ENCODE measurements at places on chromosomes 6 and 20.
A peak's percentile ranks its signal among the peaks of the same experiment; 100 is the strongest.

DNA sequence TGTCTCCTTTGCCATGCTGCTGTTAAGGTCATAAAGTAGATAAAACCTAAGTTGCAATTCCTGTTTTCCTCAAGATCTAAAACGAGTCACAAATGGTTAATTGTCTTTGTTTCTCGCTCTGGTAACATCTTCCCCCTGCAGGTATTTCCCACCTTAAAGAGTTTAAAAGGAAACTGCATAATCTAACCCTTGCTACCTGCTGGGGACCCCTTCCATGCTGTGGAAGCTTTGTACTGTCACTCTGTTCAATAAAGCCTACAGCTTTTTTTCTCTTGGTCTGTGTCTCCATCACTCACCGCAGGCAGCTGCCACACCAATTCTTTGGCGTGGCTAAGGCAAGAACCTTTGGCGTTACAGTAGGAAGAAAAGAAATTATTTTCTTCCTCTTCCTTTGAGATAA lies 117.7 kb upstream of the GJE1 start:
- DNase-seq, result no peak

DNA sequence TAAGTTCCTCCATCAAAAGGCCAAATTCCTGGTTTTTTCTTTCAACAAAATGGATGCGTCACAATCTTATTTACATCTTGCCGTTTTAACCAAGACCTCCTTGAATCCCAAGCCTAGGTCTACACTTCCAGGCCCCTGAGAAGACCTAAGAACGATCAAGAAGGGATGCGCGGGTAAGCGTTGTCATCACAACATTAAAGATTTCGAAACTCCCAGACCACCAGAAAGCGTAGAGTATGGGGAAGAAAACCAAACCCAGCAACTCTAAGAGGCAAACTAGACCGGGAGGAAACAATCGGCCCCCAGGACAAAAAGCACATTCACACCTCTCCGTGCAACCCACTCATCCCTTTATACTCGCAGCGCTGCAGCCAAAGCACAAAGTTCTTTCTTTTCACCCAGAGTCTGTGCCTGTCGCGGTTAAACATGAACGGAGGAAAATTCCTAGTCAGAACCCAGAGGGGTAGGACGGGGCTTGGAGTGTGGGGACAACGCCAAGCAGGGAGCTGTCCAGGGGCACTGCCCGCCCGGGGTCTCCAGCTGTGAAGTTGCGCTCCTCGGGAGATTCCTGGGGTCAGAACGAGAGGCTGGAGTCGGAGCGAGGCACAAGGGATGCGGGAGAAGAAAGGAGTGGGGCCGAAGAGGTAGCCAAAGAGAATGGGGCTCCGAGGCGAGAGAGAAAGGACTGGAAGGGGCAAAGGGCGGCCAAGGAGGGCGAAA lies 725 bp downstream of the OSER1 start:
- peak; percentile 62 for DNase-seq

DNA sequence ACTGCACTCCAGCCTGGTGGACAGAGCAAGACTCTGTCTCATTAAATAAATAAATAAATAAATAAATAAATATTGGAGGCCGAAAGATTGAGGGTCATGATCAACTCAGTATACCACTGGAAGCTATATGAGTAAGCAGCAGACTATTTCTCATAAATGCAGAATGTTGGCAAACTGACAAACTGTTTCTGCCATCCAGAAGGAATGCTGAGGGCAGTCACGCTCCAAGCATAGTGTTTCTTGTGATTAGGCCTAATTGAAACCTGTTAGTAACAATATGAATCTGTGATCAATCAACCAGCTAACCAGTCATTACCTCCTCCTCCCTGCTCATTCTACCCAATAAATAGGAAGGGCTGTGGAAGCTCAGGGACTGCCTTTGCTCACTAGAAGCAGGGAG lies 15.2 kb upstream of the KCNK15 start:
- DNase-seq, result peak; percentile 45

DNA sequence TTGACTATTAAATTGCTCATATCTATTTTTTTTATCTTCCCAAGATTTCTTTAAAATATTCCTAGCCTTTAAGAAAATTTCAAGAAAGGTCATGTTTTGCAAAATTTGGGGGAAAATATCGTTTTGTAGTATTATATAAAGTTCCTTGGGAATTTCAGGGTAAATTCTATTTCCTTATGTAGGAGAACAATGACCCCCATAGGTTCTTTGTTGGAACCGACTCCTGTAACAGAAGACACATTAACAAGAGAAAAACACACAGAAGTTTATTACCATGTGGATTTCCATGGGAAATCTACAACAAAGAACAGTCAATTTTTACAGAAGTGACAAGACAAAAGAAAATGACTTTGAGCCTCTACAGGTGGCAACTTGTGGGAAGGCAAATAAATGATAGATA lies 68.1 kb downstream of the ADGB start:
- no peak for DNase-seq

- DNase-seq, result no peak
Observed at GRCh38 chr20:33276303-33277113, 6.5 kb upstream of the BPIFB1 start.

- peak; percentile 17 for DNase-seq
Observed at GRCh38 chr6:19325335-19325789, 511.8 kb upstream of the ID4 start.

- no peak for DNase-seq
Observed at GRCh38 chr6:100774681-100775080, 106.4 kb downstream of the ASCC3 start.

DNA sequence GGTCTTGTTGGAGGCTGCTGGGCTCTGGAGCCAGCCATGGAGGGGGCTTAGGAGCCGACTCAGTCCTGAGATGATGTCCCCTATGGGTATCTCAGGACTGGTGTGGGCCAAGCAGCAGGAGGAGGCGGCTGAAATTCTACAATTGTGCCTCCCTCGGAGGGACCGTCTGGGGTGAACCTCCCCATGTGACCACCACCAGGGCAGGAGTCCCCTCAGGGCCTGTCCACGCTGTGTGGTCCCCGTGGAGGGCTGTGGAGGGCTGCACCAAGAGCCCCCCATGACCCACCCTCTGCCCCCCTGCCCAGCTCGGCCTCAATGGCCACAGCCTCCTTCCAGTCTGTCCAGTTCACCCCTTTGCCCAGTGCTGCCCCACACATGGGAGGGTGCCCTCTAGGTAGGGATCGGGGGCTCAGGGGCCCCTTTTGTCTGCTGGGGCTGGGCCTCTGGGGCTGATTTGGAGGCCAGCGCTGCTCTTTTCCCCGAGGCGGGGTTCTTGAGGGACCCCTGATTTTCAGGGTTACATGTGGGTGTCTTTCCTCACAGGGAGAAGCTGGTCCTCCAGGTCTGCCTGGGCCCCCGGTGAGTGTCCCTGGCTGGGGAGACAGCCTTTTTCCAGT lies 1.2 kb downstream of the COL9A3 start:
- DNase-seq, result no peak

GRCh38 chr20:50108556-50109235 lies 4.3 kb downstream of the UBE2V1 start:
- no peak for DNase-seq

DNA sequence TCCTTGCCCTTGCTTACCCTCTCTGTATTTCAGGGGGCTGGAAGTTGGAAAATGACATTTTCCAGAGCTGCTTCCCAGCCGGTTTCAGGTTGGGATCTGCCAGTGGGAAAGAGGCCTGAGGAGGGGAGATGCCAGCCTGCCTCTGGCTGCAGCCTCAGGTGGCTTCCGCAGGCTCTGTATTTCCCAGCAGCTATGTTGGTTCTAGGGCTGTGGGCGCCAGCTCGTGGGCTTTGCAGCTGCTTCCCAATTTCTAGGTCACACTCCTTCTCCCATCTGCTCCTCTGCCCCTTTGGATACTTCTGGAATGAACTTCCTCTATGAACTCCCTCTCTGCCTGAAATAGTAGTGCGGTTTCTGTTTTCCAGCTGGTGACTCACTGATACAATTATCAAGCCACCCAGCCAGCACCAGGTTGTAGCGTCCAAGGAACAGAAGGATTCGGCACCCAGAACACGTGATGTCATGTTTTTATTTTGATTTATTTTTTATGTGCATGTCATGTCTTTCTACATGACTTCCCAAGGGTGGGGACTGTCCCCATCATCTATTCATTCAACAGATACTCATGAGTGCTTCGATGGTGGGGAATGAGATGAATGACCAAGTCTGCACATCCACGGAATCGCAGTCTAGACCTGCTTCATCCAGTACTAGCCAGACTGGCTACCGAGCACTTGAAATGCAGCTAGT lies 38.0 kb downstream of the TGM2 start:
- DNase-seq, result peak; percentile 54

DNA sequence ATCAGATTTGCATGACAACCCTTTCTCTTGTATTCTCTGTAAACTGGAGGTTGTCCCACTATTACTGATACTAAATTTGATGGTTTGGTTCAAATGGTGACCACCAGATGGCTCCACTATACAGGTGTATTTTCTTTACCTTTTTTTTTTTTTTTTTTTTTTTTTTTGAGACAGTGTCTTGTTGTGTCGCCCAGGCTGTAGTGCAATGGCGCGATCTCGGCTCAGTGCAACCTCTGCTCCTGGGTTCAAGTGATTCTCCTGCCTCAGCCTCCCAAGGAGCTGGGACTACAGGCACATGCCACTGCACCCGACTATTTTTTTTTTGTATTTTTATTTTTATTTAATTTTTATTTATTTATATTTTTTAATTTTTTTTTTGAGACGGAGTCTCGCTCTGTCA lies 6.6 kb upstream of the WTAP start:
- DNase-seq, result peak; percentile 67

- peak; percentile 85 for DNase-seq
Observed at GRCh38 chr6:30955367-30956042, 14.7 kb downstream of the MUCL3 start.

DNA sequence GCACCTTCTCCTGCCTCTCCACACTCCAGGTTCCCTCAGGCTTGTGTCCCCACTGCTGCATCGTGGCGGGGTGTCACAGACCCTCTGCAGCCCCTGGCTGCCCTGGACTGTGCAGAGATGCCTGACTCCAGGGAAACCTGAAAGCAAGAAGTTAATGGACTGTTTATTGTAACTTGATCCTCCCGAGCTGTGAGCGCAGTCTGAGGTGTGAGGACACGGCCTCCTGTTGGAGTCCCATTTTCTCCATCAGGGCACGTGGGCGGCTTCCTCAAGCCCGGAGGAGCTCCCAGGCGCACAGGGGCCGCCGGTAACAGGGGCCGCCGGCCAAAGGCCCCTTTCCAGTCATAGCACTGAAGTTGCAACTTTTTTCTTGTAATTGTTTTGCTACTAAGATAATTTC lies 16.9 kb downstream of the RBM38 start:
- no peak for DNase-seq

DNA sequence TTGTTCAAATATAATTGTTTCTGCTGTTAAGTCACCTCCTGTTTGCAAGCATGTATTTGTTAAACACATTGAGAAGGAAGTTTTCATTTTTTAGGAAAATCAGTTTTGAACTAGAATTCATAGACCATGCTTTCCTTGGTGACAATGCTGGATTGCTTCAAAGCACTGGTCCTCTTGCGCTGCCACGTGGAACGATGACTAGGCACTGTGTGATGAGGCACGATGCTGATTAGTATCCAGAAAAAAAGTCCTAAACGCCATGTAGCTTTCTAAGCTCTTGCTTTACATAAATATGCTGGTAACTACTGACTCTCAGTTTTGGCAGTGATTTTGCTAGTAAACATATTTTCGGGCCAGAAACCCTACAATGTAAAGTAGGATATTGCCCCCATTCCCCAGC lies 11.1 kb upstream of the EXOC2 start:
- no peak for DNase-seq
